SHP77 (cell line): ENCODE measurements at places on chromosomes 7 and 10.

GRCh38 chr10:3287572-3288445, 115.2 kb upstream of the PITRM1 start:
- no peak for DNase-seq

DNA sequence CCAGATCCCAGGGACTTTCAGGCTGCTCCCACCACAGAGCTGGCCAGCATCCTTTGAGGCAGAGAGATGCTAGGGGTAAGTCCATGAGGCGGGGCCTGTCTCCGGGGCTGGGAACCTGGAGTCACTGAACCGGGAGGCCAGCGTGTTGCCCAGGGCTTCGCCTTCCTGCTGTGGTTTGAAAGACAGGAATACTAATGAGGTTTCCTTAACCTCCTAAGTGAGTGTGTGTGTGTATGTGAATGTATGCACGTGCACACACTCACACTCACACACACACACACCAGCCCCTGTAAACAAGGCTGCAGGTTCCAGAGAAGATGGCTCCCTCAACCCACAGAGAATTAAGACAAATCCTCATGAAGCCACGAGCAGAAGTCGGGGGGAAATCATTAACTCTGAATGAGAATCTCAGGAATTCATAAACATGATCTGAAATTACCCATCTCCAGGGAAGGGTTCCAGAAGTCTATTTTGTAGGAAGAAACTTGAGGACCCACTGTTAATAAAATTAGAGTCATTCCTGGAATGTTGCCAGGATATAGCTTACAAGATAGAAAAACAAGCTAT, 20.3 kb upstream of the PFKP start:
- DNase-seq: no peak

DNA sequence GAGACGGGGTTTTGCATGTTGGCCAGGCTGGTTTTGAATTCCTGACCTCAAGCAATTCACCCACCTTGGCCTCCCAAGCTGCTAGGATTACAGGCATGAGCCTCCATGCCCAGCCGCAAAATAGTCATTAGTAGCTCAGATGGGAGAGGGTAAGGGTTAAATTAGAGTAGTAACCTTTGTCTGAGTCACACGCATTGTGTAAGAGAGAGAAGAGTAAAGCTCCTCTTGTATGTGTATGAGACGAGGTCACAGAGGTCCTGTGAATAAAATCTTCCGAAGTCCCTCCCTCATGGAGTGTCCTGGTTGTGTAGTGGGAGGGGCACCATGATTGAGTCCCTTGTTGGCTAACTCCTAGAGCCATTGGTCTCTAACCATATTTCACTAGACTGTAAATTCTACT, 85.2 kb upstream of the CDC14C start:
- no peak for DNase-seq

- no peak for DNase-seq
Observed at GRCh38 chr7:51613911-51614357, 297.3 kb upstream of the COBL start.

GRCh38 chr7:17044396-17044795, 162.6 kb upstream of the AGR3 start:
- no peak for DNase-seq

DNA sequence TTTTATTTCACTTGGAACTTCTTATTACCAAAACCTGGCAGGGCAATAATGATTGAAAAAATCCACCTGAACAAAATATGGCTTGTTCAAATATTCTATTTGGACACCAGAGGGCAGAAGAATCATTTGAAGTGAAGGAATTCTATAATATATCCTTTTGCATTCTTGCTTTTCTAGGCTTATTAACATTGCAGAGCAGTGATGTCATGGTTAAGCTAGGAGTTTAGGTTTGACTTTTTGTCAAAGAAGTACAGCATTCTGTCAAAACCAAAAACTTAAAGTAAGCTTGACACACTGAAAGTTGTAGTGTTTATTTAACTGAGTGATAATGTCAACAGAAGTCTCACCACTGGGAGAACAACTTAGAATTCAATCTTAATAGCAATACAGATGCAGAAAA, 156.0 kb downstream of the SEMA3D start:
- peak; percentile 36 for DNase-seq

DNA sequence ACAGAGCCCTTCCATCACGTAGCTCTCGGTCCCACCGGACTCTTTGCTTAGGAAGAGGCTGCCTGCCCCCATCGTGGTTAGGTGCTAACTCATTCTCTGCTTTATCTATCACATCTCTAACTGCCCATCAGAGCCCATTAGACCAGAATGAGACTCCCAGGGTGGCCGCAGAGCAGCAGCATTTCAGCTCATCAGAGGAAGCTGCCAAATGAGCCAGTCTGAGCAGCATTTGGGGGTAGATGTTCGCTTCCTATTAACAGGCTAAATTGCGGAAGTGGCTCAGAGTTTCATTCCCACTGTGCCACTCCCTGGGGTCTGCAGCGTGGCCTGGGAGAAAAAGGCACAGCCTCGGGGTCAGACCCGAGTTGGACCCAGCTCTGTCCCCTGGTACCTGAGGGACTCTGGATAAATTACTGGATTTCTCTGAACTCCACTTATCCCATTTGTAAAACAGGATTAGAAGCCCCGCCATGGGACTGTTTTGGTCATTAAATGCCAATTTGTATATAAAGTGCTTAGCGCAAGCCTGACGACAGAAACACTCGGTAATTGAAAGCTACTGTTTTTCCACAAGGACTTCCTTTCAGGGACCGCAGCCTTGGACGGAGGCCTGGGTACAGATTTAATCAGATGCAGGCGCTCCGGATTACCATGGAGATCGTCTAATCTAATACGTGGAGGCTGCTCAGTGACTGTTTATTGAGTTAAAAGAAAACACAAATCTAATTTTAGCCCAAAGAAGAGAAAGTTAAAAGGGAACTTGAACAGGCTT, 73.8 kb upstream of the PRLHR start:
- DNase-seq: no peak

DNA sequence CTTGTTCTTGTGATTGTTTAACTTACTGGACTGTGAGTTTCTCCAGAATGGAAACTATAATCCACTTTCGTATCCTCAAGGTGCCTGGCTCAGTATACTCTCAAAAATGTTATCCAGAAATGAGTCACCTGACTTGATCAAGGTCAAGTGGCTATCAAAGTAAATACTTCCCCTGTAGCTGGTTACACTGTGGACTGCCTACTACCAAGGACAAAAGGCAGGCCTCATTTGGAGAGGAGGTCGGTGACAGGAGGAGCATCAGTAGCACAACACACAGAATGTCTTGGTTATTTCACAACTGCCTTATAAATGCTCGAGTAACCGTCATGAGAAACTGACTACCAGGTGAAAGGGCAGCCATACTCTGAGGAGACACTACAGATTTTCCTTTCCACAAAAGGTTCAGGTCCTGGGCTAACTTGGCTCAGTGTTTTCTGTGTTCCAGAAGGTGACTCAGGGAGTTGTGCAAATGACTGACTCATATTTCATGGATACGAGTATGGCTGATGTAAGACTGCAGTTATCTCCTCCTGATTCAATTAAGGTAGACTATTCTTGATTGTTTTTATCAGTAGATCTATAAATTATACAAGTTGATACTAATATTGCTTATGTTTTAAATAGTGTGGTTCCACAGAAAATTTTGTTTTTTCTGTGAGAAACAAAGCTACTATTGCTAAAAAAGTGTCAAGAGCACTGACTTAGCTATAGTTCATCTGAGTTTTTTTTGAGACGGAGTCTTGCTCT, 4.2 kb upstream of the CCNY start:
- DNase-seq: peak; percentile 36

DNA sequence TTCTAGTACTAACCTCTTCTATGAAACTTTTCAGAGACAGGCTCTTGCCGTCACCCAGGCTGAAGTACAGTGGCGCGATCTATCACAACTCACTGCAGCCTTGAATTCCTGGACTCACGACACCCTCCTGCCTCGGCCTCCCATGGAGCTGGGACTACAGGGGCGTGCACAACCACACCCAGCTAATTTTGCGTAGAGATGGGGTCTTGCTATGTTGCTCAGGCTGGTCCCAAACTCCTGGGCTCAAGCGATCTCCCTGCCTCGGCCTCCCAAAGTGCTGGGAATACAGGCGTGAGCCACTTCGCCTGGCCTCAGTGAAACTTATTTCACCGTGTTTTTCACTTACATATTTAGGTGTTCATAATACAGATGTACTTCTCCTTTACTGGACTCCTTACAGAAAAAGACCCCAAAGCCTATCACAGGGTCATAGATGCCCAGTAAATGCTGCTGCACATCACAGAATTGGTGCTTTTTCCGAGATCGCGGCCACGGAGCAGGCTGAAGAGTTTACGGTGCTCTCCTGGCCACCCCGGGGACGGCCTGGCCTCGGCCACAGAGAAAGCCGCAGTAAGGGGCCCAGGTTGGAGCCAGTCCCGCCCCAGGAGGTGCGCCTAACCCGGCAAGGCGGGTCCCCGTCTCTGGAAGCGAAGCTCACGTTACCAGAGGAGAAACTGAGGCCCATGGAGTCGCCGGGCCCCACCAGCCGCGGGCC, 595 bp downstream of the TBL2 start:
- no peak for DNase-seq

DNA sequence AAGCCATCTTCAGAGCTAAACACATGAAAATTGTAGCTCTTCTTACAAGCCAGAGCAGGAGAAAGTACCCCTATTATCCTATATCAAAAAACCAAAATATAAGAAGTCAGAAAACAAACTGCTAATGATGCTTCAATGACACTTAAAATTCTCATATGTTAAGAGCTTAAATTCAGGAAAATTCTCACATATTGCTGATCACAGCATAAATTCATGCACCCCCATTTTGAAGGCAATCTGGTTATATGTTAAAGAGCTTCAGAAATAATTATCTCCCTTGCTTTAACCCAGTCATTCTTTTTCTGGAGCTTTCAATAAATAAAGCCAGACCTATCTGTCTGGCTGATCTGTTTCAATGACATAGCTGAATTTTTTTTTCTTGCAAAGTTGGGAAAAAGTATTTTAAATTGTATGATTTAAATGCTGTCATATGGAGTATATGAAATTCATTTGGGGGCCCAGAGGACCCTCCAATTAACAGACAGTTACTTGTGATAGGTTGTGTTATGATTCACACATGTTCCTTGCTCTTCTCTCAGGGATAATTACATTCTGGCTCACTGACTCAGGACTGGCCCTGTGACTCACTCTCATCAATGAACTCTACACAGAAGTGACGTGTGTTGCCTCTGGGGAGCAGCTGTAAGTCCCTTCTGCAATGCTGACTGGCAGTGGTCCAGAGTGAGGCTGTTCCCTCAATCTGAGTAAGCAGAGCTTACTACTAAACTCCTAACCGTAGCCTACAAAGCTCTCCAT, 85.2 kb downstream of the HGF start:
- peak; percentile 98 for DNase-seq

- DNase-seq: no peak
Observed at GRCh38 chr10:69880301-69881081, 78.8 kb downstream of the COL13A1 start.

GRCh38 chr10:114374053-114374791, 30.1 kb downstream of the AFAP1L2 start:
- DNase-seq: no peak

- DNase-seq: peak; percentile 53
Observed at GRCh38 chr7:127253281-127254162, 781 bp upstream of the GRM8 start.

DNA sequence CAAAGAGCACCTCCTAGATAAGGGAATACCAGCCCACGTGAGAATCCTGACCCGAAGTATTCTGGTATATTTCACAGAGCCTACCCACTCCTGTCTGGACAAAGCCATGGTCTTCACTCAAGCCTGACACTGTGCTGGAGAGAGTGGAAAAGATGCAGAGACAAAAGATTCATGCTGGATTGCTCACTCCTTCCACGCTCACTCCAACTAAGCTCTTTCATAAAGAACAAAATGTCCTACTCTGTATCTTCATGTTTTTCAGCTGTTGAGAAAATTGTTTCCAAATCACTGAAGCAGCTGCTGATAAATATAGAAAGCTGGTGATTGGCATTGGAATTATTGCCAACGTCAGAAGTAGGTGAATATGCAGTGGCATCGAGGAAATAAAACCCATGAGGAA, 106.0 kb downstream of the ABLIM1 start:
- DNase-seq: no peak

GRCh38 chr10:79448732-79449049, 3.3 kb upstream of the ZCCHC24 start:
- no peak for DNase-seq

GRCh38 chr10:46267132-46267985, 19.4 kb upstream of the ANTXRL start:
- no peak for DNase-seq

DNA sequence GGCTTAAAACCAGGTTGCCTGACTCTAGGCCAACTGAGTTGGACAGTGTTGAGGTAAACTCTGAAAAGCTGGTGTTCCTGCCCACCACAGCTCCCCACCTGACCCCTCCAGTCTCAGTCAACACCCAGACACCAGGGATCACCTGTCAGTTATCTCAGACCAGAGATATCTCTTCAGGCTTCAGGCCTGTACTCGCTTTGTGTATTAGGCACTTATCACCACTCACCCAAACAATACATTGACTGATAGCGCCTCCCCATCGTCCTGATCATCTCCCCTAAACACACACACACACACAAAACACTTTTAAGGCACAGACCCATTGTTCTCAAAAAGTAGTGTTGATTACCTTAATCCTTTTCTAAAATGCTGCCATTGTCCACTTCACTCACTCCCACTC, 111.5 kb downstream of the PLCE1 start:
- DNase-seq: no peak

GRCh38 chr7:144903201-144903600, 67.3 kb upstream of the TPK1 start:
- DNase-seq: no peak

DNA sequence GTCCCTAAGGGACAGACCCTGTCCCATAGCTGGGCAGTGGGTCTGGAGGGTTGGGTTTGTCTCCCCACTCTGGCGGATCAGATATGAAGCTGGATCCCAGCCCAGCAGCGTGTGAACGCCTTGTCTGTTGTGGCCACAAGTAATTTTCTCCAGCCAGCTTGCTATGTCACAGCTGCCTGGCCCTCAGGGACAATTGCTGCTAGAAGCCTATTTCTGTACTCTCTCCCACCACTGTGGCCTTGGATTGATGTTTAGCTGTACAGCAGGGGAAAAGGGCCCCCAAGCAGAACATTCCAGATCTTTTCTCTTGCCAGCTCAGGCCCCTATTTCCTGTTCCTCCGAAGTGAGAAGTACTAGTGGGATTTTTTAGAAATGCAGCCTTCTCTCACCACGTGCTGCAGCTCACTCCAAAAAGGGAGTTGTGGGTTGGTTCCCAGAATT, 53.5 kb upstream of the WAC start:
- no peak for DNase-seq

GRCh38 chr7:158487631-158488151, 99.9 kb downstream of the PTPRN2 start:
- no peak for DNase-seq

- DNase-seq: no peak
Observed at GRCh38 chr7:105297985-105298384, 90.7 kb downstream of the SRPK2 start.

DNA sequence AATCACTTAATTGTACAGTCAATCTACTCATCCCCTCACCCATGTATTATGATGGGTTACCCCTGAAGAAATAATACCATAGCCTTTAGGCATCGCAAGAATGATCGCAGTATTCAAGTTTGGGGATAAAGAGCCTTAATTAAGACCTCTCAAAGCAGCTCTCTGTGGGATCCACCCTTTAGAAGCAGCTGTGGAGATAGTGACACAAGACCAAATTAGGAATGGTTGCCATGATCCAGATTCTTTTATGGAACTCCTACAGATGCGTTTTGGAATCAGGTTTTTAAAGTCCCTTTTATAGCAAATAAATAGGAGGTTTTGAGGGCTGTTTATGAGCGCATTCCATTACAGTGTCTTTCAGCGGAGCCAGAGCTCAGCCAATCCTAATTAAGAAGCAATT, 12.2 kb downstream of the TES start:
- no peak for DNase-seq
